ENCODE measurements at places on chromosomes 4 and X. TPM values are rescaled to one million over a fixed set of nuclear protein-coding genes. Genes with fewer than 3 reads are reported as not detected.

The KCNE5 gene
- 0.56 TPM for total RNA-seq

The ARHGEF6 gene
- total RNA-seq: 6.8 TPM

The VSIG4 gene
- not detected for total RNA-seq

The PF4V1 gene
- total RNA-seq: not detected

The TBC1D9 gene
- total RNA-seq: 13.6 TPM

The CLCN5 gene
- total RNA-seq: 3.7 TPM

The GAGE12J gene
- total RNA-seq: 0.57 TPM

The GAB1 gene
- total RNA-seq: 2.7 TPM
